ENCODE measurements at places on chromosomes 13 and 19.

GRCh38 chr19:49071860-49072547 lies 495 bp downstream of the KCNA7 start:
- DNase-seq = no peak

- no peak for DNase-seq
These were observed 1331.7 kb upstream of the MIR17HG start for GRCh38 chr13:90015565-90016507.

DNA sequence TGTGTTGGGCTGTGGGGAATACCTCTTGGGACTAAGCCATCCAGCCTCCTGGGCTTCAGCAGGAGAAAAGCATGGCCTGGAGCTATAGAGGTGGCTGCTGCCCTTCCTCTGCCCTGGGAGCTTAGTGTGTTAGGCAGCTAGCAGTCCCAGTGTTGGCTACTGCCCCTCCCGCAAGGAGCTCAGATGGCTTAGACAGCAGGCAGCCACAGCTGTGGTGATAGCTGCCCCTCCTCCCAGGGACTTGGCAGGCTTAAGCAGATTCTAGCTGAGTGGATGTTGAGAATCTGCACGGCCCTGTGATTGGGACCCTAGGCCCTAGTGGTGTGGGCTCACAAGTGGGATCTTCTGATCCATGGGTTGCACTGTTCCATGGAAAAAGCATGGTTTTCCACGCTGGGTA lies 264.5 kb downstream of the TDRD3 start:
- DNase-seq = no peak

GRCh38 chr19:7605490-7606222 lies 10.0 kb downstream of the CAMSAP3 start:
- no peak for DNase-seq

DNA sequence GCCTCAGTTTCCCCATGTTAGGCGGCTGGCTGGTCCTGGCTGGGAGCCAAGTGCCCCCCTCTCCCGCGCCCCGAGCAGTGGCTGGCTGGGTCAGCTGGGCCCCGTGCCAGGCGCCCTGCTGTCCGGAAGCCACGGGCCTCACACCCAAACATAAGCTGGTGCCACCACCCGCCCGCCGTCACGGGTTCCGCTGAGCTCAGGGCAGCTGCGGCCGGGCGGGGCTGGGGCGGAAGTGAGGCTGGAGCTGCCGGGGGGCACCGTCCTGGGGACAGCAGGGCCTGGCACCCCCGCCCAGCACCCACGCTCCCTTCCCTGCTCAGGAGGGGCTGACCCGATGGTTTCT lies 19.3 kb downstream of the HCN2 start:
- no peak for DNase-seq

GRCh38 chr19:4066176-4066606 lies 508 bp downstream of the ZBTB7A start:
- no peak for DNase-seq

Data from NCI-H510A (cell line).